ENCODE measurements at places on chromosomes 4 and X.

DNA sequence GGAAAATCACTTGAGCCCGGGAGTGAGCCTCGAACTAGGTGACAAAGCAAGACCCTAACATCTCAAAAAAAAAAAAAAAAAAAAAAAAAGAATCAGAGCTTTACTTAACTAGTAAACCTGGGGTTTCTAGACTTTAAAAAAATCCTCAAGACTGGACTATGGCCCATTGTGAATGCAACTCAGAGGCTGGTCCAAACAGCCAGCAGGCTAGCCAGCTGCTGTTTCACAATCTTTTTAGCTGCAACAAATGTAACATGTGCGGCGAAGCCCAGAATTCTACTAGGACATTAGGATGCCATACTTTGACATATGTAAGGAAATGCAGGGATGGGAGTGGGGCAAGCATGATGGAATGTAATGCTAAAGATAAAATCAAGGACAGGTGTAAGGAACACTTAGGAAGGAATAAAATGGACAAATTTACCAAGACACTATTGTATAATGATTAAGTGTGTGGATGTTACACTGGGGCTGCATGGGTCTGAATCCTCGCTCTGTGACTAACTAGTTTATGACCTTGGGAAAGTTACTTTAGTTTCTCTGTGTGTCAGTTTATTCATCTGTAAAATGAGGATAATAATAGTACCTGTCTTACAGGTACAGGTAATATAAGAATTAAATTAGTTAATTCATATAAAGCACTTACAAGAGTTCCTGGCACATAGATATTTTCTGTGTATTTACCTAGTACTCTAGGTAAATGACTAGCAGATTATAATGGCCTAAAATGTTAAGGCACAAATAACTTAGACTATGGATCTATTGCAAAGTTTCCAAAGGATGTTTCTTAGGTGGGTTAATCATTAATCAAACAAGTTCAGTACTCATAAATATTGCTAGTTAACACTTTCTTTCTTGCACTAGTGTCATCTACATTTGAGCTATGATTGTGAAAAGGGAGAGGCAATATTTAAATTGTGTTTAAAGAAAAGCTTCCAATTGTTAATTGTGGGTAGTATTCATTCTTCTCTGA, 49.5 kb downstream of the HELQ start:
- DNase-seq, result no peak

GRCh38 chrX:8345473-8345872, 119.2 kb upstream of the VCX3B start:
- DNase-seq, result no peak

- no peak for DNase-seq
Measured at GRCh38 chrX:41449131-41449530, 2.0 kb downstream of the NYX start.

- no peak for DNase-seq
Measured at GRCh38 chr4:112214390-112215264, 17.0 kb upstream of the AP1AR start.

DNA sequence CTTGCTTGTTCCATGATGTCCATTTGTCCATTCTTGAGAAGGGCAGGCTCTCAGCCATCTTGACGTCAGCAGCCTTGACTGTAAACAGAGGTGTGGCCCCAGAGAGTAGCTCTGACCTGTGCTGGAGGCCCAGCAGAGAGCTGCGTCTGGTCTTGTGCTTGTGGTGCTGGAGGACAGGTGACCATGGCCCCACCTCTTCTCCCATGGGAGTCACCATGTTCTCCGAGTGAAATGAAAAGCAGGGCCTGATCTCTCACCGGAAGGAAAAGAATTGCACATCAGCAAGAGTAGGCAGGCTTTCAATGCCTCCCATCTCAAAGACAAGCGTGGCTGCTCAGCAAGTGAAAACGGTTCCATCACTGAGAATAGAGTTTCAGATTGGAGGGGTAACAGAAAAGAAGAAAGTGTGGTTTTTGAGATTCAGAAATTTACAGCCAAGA, 11.5 kb downstream of the PARM1 start:
- DNase-seq, result no peak

- peak; percentile 86 for DNase-seq
Measured at GRCh38 chr4:152594978-152595925, 59.4 kb upstream of the FBXW7 start.

GRCh38 chr4:85488416-85488815, 13.5 kb downstream of the ARHGAP24 start:
- peak; percentile 88 for DNase-seq

GRCh38 chr4:179941911-179942310, 2301.3 kb upstream of the TENM3 start:
- no peak for DNase-seq

DNA sequence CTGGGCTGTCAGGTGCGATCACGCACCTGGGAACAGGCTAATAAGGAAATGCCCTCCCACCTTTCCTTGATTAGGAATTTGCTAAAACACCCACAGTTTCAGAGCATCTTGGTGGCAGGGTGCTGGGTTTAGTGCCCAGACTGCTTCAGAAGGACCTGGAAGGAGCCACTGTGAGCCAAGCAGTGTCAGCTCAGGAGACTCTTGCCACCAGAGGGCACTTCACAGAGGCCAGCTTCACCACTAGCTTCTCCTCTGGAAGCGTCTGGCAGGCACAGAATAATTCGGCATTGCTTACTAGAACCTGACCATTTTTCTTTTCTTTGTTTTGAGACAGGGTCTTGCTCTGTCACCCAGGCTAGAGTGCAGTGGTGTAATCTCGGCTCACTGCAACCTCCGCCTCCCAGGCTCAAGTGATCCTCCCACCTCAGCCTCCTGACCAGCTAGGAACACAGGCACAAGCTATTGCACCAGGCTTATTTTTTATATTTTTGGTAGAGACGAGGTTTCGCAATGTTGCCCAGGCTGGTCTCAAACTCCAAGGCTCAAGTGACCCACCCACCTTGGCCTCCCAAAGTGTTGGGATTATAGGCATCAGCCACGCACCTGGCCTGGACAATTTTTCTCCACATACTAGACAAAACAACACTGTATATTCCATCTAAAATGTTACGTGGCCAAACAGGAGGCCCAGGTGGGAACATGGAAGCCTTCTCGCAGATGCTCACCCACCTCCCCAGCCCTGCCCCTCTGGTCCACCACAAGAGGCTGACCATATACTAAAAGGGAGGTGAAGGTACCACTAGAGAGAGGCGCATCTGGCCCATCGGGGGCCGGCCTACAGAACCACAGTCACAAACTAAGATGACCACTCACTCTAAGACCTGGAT, 14.1 kb downstream of the NOP14 start:
- DNase-seq, result no peak

- DNase-seq, result no peak
Measured at GRCh38 chrX:15744181-15744867, 6.3 kb downstream of the CA5B start.

- DNase-seq, result no peak
Measured at GRCh38 chr4:13840502-13841190, 213.1 kb upstream of the BOD1L1 start.

DNA sequence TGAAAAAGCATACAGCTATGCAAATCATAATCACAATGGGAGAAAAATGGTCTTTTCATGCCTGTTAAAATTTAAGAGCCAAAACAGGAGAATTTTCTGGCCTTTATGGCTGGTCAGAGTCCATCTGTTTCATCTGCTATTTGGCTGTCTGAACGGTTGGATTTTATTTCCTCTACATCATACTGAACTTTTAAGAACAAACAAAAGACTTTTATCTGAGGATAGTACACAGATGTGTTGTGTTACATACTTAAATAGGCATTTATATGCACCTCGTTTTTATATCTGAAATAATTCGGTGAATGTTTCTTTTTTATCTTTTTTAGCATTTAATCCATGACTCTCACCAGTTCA, 18.0 kb upstream of the WWC2 start:
- no peak for DNase-seq

DNA sequence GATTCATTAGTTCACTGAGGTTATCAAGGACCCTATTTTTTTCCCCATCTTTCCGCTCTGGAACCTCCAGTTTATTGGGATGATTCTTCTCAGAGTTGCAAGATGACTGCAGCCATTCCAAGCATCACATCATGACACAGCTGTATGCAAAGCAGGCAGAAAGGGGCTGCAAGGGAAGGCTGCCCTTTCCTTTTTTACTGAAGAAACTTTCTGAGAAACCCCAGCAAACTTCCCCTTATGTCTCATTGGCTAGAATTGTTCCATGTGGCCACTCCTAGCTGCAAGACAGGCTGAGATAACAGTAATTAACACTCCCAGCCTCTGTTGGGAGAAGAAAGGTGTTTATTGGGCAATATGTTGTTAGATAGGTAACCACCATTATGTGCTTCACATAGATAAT, 102.6 kb downstream of the SATL1 start:
- no peak for DNase-seq

DNA sequence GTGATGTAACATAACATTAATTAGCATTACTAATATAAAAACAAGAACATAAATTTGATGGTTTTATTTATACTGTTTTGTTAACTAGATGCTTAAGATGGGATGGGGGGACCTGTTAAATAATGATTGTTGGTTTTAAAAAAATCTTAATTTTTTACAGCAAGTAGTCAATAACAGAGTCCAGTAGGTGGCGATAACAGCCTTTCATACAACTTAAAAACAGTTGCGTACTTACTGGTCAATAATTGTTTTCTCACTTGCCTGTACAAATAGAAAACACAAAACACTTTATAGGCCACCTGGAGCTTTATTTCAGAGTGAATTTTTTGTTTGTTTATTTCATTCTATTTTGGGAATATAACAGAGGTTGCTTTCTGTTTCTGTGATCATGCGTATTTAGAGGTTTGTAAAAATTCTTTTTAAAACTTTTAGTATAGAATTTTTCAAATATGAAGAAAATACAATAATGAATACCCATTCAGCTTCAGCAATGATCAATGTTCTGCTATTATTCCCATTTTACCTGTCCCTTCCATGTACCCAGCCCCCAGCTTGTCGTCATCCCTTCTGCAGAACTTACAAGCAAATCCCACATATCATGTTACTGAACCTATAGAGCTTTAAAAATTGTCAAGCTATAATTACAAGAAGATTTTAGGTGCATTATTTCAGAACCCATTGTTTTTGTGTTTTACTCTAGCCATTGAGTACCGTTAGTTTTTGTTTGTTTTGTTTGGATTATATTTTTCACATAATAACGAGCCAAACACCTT, 97.1 kb downstream of the MRPL1 start:
- DNase-seq, result peak; percentile 87

- DNase-seq, result no peak
Measured at GRCh38 chrX:49040376-49040955, 2.7 kb downstream of the TFE3 start.

- DNase-seq, result no peak
Measured at GRCh38 chr4:94574616-94575015, 122.9 kb downstream of the PDLIM5 start.

DNA sequence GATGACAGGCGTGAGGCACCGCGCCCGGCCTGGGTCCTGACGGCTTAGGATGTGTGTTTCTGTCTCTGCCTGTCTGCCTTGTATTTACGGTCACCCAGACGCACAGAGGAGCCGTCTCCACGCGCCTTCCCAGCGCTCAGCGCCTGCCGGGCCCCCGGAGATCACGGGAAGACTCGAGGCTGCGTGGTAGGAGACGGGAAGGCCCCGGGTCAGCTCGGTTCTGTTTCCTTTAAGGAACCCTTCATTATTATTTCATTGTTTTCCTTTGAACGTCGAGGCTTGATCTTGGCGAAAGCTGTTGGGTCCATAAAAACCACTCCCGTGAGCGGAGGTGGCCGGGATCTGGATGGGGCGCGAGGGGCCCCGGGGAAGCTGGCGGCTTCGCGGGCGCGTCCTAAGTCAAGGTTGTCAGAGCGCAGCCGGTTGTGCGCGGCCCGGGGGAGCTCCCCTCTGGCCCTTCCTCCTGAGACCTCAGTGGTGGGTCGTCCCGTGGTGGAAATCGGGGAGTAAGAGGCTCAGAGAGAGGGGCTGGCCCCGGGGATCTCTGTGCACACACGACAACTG, 1.3 kb downstream of the SHOX start:
- no peak for DNase-seq

DNA sequence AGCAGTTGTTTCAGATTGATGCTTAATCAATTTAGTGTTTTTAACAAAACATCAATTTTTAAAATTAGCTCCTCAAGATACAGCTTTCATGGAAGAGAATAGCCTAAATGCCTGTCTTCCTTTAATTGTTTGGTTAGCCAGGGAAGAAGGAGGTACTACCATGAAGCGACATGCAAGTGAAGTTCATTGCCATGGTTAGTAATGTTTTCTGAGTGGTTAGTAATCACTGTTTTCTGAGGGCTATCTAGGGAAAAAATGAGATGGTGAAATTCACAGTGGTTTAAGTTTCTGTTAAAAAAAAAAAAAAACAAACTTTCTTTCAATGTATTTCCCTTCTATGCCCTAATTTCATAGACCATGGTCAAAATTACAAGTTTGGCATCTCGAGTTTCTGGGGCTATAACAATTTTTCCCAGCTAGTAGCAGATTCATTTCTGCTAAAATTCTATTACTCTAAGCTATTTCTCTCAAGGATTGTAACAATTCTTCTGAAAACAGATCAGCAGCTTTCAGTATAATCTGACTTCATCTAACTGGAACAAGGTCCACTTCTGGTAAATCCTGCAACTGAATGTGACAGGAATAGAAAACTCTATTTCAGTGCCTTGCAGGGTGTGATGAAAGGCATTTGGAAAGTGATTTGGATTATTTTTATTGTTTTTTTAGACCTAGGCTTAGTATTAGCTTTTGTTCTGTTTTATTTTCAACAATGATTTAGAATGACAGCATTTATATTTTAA, 157.0 kb downstream of the PCDH18 start:
- no peak for DNase-seq

DNA sequence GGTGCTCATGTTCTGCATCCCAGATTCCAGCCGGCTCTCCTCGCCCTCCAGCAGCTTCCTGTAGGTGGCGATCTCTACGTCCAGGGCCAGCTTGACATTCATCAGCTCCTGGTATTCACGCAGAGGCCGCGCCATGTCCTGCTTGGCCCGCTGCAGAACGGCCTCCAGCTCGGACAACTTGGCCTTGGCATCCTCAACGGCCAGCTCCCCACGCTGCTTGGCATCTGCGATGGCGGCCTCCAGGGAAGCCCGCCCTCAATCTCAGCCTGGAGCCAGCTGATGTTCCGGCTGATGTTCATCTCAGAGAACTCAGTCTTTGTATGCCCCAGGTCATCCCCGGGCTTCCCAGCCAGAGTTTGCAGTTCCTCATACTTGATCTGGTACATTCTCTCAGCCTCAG, 431.8 kb upstream of the DIPK2B start:
- no peak for DNase-seq

DNA sequence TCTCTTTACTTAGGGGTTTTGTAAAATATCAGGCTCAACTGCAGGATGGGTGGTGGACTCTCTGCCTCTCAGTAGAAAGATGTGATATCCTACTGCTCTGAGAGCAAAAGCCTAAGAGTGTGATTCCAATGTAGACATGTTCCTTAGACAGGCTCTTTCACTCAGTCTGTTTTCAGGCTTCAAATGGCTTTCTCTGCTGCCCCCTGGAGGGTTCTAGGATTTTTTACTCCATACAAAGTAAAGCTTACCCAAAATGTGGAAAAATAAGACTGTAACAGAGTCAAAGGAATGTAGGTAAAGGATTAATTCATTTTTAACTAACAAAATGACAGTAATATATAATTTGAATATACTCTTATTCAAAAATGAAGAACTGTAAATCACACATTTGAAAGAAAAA, 32.1 kb downstream of the ZGRF1 start:
- peak; percentile 7 for DNase-seq
